ENCODE measurements at places on chromosomes 13 and 19.

DNA sequence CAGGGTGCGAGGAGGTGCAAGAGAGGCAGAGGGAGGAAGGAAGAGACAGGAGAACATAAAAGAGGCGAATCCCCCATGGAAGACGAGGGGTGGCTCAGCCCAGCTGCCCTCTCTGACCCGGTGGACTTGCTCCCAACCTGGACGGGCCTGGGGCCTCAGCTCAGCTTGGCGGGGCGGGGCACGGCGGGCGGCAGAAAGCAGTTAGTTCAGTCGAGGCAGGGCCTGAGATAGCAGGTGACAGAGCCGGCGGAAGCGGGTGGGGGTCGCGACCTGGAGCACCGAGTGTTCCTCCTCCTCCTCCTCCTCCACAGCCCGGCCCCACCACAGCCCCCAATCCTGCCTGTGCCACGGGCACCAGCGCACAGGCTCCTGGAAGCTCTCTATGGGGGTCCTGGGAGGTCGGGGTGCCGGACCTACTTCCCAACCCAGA is 7.0 kb upstream of the CACTIN start:
- DNase-seq, result no peak

DNA sequence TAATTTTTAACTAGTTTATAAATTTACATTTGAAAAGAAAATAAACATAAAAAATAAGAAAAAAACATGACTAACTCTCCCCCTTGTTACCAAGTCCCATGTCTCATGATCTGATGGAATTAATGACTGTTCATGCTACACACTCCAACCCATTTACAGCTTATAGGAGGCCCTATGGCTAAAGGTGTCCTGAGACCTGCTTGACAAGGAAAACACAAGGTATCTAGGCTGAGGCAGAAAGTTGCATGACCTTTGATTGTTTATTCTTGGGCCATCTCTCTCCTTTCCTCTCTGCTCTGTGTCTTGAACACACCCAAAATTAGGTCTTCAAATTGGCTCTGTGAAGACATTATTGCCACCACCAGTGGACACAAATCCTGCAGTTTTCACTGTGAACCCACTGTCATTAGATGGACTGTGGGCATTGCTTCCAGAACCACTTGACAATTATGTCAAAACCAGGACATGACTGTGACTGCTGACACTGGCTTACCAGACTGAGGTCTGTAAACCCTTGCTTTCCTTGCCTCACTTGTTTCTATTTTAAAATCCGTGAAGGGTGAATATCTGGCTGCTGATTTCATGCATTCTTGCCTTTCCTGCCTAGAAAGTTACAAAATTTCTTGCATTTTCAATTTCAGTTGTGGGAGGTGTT is 386.5 kb upstream of the SPRY2 start:
- DNase-seq, result no peak

DNA sequence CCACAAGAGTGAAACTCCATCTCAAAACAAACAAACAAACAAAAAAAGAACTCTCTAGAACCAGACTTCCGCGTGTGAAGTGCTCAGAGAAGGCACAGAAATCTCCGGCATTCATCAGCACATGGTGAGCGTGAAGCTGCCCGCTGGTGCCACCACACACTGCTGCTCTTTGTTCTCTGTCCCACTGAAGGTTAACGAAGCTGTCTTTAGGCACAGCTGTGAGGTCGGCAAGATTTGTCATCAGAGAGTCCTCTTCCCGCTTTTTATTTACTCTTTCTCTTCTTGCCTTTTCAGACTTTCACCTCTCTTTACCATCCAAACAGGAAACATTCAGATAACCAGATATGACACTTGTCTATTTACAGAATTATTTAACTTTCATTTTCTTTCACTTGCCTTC is 115.2 kb upstream of the ARGLU1 start:
- DNase-seq, result no peak

DNA sequence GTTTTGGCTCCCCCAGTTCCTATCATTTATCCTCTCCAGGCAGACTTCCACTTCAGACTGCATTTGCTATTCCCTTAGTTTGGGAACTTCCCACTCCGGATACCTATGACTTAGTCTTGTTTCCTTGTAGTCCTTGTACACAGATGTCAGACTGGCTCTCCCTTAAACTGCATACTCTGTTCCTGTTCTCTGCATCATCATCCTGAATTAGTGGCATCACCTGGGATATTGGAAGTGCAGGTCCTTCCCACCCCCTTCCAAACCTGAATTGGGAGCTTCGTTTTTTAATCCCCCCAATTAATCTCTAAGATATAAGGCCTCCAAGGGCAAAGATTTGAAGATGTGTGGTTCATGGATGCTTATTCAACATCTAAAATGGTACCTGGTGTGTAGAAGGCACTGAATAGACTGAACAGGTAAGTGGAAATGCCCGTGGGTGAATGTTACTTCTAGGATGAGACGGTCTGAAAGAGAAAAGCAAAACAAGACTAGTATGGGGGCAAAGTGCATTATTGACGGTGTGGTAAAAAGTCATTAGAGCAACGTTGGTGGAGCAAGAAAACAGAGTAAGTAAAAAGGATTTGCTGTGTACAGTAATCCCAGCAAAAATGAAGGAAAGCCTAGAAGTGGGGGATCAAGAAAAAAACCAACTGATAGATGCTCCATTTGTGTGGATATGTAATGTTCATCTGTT is 9.6 kb downstream of the MIR17HG start:
- DNase-seq, result no peak

GRCh38 chr19:50024719-50025021 is 502 bp downstream of the VRK3 start:
- no peak for DNase-seq

- DNase-seq, result no peak
These were observed 19.7 kb upstream of the SCEL start for GRCh38 chr13:77515785-77516184.

DNA sequence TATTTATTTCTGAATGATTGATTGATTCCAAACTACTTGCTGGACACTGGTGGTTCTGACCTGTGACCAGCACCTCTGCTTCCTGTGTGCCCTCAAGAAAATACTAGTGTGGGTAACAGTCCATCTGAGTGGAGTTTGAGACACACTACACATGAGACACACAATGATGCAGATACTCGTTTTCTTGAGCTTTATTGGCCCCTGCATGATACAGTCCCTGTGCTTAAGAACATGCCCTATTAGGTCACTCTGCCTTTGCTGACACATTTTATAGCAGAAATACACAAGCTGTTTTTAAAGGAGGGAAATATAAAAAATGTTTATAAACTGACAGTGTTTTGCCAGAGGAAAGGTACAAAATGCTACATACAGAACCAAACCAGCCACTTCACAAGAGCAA is 126.9 kb downstream of the STK24 start:
- DNase-seq, result no peak

DNA sequence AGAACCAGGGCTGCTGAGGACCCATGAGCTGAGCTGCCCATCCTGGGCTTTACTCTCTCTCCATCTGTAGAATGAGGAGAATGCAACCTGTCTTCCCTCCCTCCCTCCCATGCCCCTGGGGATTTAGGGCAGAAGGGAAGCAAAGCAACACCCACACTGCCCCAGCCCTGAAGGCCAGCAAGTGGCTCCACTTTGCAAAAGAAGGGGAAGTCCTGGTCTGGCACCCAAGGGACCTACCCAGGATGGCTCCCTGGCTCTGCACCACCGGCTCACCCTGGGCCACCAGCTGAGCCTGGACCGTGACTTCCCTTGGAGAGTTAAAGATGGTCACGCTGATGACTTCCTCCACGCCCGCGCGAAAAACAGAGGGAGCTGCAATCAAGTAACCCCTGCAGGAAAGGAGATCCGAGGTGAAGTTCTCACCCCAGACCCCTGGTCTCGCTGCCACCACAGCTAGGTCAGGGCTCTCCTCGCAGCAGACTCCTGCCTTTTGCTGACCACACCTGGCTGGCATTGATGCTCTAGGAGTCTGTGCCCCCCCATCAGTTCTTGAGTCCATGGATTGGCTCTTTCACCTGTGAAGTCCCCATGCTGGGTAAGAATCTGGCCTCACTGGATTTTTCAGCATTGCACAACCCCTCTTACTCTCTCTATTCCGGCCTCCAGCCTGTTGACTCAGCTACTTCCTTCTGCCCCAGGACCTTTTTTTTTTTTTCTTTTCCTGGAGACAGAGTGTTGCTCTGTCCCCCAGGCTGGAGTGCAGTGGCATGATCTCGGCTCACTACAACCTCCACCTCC is 4.6 kb downstream of the CPAMD8 start:
- DNase-seq, result no peak
